Heart left ventricle (tissue), 16 donors: ENCODE measurements at places on chromosomes 2 and 18. TPM values are rescaled to one million over a fixed set of nuclear protein-coding genes. Genes with fewer than 3 reads are reported as not detected.

DNA sequence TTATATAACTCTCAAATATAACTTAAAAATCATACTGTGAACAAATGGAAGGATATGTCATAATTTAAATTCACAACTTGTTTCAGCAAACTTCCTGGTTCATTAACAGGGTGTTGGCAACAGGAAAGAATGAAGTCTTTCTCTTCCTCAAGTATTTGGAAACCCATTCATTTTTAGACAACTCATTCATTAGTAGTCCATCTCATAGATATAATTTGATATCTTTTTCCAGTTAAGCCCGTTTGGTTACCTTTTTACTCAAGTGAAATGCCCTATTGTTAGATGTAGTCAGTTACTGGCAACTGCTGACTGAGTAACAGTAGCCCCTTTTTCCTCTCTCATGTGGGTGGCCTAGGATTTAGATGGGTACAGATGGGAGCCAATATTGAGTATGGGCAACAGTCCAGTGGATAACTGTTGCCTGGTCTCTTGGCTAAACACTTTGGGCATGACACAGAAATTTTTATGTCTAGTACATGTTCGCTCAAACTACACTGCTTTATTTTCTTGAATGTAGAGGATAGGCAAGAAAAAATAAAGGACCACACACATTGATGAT, 4.6 kb upstream of the UGP2 start:
- no peak overlapping the region for H3K27ac ChIP-seq
- no peak overlapping the region for H3K4me3 ChIP-seq
- H3K36me3 ChIP-seq = no peaks in the 10 kb centered on the region
- peaks cover 6% of the 10 kb centered on the region for H3K4me1 ChIP-seq
- DNase-seq = no peak
- H3K27me3 ChIP-seq = no peaks in the 10 kb centered on the region

The LRP1B gene
- 0.16 TPM for total RNA-seq

The WDSUB1 gene
- total RNA-seq = 9.3 TPM

GRCh38 chr2:25920786-25921415, 42.6 kb upstream of the ASXL2 start:
- no peak overlapping the region for H3K27ac ChIP-seq
- H3K36me3 ChIP-seq = no peaks in the 10 kb centered on the region
- no peak overlapping the region for H3K4me3 ChIP-seq
- peaks cover 3% of the 10 kb centered on the region for H3K27me3 ChIP-seq
- H3K4me1 ChIP-seq = no peaks in the 10 kb centered on the region

The SRD5A2 gene
- not detected for total RNA-seq

The RTP5 gene
- total RNA-seq = not detected

DNA sequence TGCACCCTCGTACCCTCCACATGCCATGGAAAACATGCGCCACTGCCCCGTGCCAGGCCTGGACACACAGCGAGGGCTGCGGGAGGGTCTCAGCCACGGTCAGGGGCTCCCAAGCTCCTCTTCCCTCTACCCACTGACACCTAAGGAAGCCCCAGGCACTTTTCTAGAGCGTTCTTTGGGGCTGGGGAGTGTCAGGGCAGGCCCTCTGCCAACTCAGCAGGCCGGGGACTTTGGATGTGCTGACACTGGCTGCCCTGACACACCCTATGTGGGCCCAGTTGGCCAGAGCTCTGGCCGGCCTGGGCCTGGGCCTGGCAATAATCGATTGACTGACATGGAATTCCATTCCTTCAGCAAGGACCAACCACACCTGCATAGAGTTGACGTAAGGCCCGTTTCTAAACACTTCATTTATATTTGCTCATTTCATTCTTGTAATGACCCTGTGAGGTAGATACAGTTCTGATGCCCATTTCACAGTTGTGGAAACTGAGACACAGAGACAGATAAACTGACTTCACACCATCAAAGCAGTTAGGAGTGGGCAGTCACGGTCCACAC, 70.5 kb downstream of the ZFP36L2 start:
- DNase-seq = no peak
- H3K27me3 ChIP-seq = no peaks in the 10 kb centered on the region
- peaks cover 38% of the 10 kb centered on the region for H3K4me1 ChIP-seq
- no peaks in the 10 kb centered on the region for H3K36me3 ChIP-seq
- no peak overlapping the region for H3K27ac ChIP-seq

GRCh38 chr2:167271932-167272331, 383.7 kb downstream of the XIRP2 start:
- no peak overlapping the region for H3K4me3 ChIP-seq
- H3K27ac ChIP-seq = no peak overlapping the region
- H3K4me1 ChIP-seq = no peaks in the 10 kb centered on the region
- DNase-seq = no peak
- H3K27me3 ChIP-seq = no peaks in the 10 kb centered on the region

DNA sequence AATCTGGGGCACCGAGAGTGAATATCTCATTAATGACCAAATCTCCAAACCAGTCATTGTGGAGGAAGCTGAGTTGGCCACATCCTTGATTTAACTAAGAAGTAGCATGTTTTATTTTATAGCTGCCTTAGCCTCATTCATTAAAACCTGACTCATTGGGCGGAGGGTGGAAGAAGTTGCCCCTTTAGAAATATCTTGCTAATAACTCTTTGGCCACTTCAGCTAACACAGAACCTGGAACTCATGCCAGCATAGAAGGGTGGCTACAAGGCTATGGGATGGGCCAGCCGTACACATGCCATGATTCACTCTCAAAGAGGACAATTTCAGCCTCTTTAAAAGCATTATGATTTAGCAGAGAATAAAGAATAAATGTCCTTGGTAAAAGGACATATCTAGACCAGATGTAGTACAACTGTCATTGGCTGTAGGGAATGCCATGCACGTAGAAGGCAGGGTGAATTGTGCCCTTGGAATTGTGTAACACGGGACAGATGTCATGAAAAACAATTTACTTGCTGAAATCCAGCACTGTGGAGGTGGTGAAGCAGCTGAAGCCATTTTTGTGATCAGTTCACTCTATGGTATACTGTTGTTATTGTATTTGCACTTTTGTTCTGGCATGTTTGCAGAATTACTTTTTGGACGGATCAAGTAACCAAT, 330.0 kb downstream of the PLCL1 start:
- no peak overlapping the region for H3K4me3 ChIP-seq
- no peaks in the 10 kb centered on the region for H3K27me3 ChIP-seq
- no peak overlapping the region for H3K27ac ChIP-seq
- no peak for DNase-seq
- no peaks in the 10 kb centered on the region for H3K36me3 ChIP-seq

- peaks cover 39% of the 10 kb centered on the region for H3K4me1 ChIP-seq
- no peaks in the 10 kb centered on the region for H3K36me3 ChIP-seq
- no peak overlapping the region for H3K4me3 ChIP-seq
- no peaks in the 10 kb centered on the region for H3K27me3 ChIP-seq
- H3K27ac ChIP-seq = no peak overlapping the region
Observed at GRCh38 chr2:113175042-113175628, 1.4 kb downstream of the PSD4 start.

DNA sequence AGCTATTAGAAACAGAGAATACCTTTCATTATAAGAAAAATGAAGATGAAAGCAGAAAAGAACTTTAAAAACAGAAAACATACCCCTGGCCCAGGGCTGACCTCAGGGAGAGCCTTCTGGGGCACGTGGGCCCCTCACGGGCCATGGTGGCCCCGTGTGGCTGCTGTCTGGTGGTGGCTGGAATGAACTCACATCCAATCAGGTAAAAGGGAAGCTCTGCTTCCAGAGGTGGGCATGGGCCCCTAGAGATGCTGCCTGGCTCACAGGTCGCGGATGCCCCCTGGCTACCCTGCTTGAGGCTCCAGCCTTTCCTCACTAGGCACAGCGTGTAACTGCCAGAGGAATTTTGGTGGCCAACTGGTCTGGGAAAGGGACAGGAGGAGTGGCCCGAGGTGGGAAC, 16.6 kb downstream of the SNORC start:
- H3K4me1 ChIP-seq = peaks cover 6% of the 10 kb centered on the region
- H3K27ac ChIP-seq = no peak overlapping the region
- H3K27me3 ChIP-seq = peaks cover 5% of the 10 kb centered on the region
- no peaks in the 10 kb centered on the region for H3K36me3 ChIP-seq

The SUMO1 gene
- total RNA-seq = 65.3 TPM

The APOB gene
- 4.6 TPM for total RNA-seq

The IGFBP5 gene
- 157 TPM for total RNA-seq

The LNPK gene
- total RNA-seq = 16.3 TPM

The MBP gene
- 47.9 TPM for total RNA-seq

The B4GALT6 gene
- 7.0 TPM for total RNA-seq

The R3HDM1 gene
- 16.9 TPM for total RNA-seq

DNA sequence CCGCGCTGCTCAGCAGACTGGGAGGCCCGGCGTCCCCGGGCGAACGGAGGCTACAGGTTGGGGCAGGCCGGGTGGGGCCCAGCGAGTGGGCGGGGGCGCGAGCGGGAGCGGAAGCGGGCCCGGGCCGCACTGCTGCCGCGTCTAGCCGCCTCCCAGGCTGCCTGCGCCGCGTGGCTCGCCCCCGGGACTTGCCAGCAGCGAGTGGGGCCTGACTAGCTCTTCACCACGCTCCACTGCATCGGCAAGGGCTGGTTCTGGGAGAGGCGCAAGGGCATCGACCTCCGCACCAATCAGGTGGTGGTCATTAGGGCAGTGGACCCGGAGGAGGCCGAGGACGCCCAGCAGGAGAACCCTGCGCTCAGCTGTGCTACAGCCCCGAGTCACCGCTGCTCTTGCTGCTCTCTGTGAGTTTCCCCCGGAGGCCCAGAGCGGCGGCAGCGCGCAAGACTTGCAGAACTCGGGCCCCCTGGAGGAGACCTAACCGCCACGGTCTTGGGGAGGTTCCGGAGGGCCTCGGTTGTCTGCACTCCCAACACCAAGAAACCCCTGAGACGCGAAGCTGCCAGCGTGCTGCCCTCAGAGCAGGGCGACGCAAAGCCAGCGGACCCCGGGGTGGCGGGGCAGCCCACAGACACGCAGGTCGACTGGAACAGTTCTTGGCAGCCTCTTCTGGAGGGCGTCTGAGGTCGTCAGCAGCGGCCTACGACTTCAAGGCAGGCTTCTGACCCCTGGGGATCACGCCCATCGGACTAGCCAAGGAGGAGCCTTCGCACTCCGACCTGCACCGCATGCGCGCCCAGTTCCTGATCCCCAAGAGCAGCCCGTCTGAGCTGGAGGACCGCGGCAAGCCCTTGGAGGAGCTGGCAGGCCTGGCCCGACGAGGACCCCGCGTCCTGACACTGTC, 27.2 kb upstream of the PTPN2 start:
- peaks cover 4% of the 10 kb centered on the region for H3K27me3 ChIP-seq
- no peak overlapping the region for H3K27ac ChIP-seq
- H3K4me1 ChIP-seq = peaks cover 7% of the 10 kb centered on the region
- DNase-seq = peak; percentile 29

GRCh38 chr2:152544638-152545037, 172.6 kb downstream of the PRPF40A start:
- H3K27ac ChIP-seq = no peak overlapping the region
- no peak for DNase-seq
- no peaks in the 10 kb centered on the region for H3K27me3 ChIP-seq

DNA sequence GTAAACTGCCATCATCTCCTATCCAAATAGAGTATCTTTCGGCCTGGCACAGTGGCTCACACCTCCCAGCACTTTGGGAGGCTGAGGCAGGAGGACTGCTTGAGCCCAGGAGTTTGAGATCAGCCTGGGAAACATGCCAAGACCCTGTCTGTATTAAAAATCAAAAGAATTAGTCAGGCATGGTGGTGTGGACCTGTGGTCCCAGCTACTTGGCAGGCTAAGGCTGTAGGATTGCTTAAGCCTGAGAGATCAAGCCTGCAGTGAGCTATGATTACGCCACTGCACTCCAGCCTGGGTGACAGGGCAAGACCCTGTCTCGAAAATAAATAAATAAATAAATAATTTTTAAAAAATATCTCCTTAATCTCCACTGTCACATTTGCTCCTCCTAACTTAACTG, 14.7 kb upstream of the ARPC2 start:
- no peaks in the 10 kb centered on the region for H3K36me3 ChIP-seq
- DNase-seq = no peak
- H3K4me1 ChIP-seq = no peaks in the 10 kb centered on the region
- no peak overlapping the region for H3K27ac ChIP-seq
- no peak overlapping the region for H3K4me3 ChIP-seq
- H3K27me3 ChIP-seq = no peaks in the 10 kb centered on the region

DNA sequence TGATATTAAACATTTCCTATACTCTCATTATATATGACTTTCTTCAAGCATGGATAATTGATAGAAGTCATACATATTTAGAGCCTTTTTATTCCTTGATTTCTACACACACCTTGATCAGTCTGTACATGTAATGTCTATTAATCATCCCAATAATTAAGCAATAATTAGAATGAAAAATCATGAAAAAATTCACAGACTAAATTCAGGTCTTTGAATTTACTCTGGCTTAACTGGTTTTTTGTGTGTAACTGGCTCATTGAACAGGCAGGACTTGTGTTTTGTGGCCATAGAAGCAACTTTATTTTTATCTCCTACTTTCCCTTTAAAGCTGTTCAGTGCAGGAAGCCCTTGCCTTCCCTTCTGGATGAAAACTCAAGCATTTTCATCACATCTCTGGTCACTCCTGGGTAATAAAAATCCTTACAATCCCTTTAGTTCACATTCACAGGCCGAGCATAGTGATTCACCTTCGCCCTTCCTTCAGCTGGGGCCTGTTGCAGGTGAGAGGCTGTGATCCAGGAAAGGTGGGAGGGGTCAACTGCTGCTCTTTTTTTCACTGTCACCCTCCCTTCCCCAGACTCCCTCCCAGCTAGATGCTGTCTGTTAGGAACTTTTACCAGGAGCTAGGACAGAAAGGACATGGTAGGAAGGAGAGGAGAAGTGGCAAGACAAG, 58.0 kb upstream of the ITSN2 start:
- H3K4me3 ChIP-seq = no peak overlapping the region
- H3K4me1 ChIP-seq = no peaks in the 10 kb centered on the region
- DNase-seq = no peak
- no peak overlapping the region for H3K27ac ChIP-seq
- no peaks in the 10 kb centered on the region for H3K27me3 ChIP-seq
- H3K36me3 ChIP-seq = no peaks in the 10 kb centered on the region

The NEB gene
- total RNA-seq = 13.0 TPM

GRCh38 chr2:11665028-11665427, 5.0 kb downstream of the NTSR2 start:
- no peak overlapping the region for H3K4me3 ChIP-seq
- no peaks in the 10 kb centered on the region for H3K27me3 ChIP-seq
- no peak overlapping the region for H3K27ac ChIP-seq
- peaks cover 9% of the 10 kb centered on the region for H3K4me1 ChIP-seq
- no peak for DNase-seq

The TUBA3E gene
- 44.7 TPM for total RNA-seq

DNA sequence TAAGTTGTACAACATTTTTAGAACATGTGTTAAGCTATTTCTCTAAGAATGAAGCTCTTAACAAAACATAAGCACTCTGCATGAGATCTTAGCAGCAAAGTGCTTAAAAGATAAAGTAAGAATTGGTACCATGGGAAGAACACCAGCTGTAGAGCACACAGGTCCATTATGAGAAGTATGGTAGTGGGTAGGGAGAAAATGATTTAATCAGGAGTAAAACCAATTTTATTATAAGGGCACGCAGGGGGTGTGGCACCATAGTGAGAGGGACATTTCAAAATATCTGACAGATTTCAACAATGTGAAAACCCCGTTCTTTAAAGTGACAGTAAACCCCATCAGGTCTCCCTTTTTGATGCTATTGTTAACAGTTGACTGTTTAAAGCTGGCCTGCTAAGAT, 492.9 kb downstream of the ARHGAP15 start:
- no peaks in the 10 kb centered on the region for H3K27me3 ChIP-seq
- no peaks in the 10 kb centered on the region for H3K4me1 ChIP-seq
- no peak for DNase-seq
- no peak overlapping the region for H3K4me3 ChIP-seq
- H3K27ac ChIP-seq = no peak overlapping the region
- peaks cover 5% of the 10 kb centered on the region for H3K36me3 ChIP-seq
